Left lung (tissue), 14 donors: ENCODE measurements at places on chromosomes 3 and 15. TPM values are rescaled to one million over a fixed set of nuclear protein-coding genes. Genes with fewer than 3 reads are reported as not detected.

GRCh38 chr3:85584779-85585356, 626.1 kb downstream of the CADM2 start:
- no peaks in the 10 kb centered on the region for H3K4me1 ChIP-seq
- no peaks in the 10 kb centered on the region for H3K27me3 ChIP-seq
- no peaks in the 10 kb centered on the region for H3K36me3 ChIP-seq
- H3K27ac ChIP-seq = no peak overlapping the region
- H3K4me3 ChIP-seq = no peak overlapping the region
- DNase-seq = no peak

DNA sequence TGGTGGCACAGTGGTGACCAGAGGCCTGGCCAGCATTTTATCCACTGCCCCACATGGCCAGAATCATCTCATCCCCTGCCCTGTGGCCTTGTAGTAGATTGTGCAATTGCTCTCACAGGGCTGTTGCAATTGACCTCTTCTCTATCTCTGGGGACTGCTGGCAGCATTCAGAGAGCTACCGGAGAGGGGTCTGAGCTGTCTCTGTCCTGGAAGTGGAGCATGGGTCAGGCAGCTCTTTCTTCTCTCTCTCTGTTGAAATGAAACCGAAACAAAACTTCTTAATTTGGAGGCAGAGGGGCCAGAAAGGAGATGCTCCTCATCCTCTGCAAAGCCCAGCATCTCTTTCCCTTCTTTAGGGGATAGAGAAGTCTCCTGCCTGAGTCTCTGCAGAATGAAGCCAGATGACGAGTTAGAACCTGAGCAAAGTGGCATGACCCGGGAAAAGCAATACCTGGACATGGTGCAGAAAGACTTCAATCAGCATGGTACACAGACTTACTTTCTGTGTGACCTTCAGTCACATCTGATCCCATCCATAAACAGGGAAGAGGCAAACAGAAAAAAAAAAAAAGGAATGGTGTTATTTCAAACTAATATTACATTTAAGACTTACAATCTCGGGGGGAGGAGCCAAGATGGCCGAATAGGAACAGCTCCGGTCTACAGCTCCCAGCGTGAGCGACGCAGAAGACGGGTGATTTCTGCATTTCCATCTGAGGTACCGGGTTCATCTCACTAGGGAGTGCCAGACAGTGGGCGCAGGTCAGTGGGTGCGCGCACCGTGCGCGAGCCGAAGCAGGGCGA, 144.5 kb upstream of the BCL6 start:
- no peaks in the 10 kb centered on the region for H3K36me3 ChIP-seq
- peak overlapping the region; percentile 45 for H3K27ac ChIP-seq
- H3K4me3 ChIP-seq = no peak overlapping the region
- H3K4me1 ChIP-seq = no peaks in the 10 kb centered on the region

DNA sequence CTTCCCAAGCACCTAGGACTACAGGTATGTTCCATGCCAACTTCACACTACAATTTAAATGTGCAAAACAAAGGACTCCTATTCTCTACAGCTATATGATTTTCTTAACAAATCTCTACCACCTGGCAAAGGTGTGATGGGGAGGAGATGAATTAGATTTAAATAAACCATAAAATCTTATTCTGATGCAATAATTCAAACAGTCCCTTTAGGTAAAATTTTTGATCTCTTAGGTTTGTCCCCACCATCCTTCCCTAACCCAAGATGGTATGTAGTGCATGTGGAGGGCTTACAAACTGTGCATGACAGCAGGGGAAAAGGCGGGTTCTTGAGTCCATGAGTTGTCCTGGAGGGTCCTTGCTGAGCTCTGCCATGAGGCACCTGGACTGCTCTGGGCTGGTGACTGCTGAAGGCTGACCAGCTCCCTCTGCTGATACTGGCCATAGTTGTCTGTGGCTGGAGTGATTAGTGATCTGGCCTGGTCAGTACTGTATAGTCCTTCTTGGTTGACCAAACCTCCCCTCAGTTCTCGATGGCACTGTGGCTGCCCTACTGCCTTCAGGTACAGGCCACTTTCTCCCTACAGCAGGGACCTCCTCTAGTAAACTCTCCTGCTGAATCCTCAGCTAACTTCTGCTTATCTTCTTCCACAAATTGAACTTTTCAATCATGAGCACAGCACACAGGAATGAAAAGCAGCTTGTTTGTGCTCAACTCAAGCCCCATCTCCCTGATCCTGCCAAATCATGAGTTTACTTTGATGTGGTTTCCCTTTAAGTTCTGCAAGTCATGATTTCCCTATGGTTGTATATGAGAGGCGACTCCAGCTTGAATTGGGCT, 30.1 kb downstream of the CFAP161 start:
- H3K27me3 ChIP-seq = no peaks in the 10 kb centered on the region
- H3K36me3 ChIP-seq = no peaks in the 10 kb centered on the region
- no peak overlapping the region for H3K27ac ChIP-seq
- peaks cover 18% of the 10 kb centered on the region for H3K4me1 ChIP-seq
- no peak overlapping the region for H3K4me3 ChIP-seq
- DNase-seq = no peak

DNA sequence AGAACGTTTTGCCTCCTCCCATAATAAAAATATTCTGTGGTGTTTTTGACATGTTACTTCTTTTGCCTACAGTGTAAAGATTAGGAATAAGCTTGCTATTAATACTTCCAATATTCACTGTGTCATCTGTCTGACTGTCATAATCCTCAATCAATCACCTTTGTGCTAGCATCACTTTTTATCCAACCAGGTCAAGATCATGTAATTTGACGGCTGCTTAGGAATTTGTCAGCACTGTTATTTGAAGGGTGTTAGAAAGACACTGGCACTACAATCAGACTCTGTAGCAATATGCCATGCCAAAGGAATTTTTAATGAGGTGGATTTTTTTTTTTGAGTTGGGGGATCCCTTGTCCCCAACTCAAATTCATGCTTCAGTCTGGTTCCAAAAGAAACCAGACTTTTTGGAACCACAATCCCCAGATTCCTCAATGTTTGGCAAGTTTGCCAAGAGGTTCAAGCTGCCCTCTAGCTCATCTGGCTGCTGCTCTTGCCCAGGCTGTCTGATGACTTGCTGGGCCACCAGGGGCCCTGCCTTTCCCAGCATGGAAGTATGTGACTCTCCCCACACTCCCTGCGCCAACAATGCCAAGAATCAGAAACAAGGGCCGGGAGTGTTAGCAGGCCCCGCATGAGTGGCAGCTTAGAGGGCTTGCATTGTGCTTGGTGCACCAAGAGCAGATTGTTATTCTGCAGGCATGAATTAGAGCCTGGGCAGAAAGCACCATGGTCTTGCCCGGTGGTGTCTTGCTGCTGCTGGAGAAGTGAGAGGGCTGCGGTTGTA, 58.6 kb upstream of the TSC22D2 start:
- no peak overlapping the region for H3K4me3 ChIP-seq
- no peak overlapping the region for H3K27ac ChIP-seq
- no peaks in the 10 kb centered on the region for H3K27me3 ChIP-seq
- no peaks in the 10 kb centered on the region for H3K36me3 ChIP-seq
- peak; percentile 51 for DNase-seq
- H3K4me1 ChIP-seq = no peaks in the 10 kb centered on the region

- H3K4me3 ChIP-seq = no peak overlapping the region
- H3K36me3 ChIP-seq = no peaks in the 10 kb centered on the region
- peaks cover 18% of the 10 kb centered on the region for H3K27me3 ChIP-seq
- DNase-seq = no peak
These were observed 91.0 kb downstream of the BDH1 start for GRCh38 chr3:197464794-197465193.

DNA sequence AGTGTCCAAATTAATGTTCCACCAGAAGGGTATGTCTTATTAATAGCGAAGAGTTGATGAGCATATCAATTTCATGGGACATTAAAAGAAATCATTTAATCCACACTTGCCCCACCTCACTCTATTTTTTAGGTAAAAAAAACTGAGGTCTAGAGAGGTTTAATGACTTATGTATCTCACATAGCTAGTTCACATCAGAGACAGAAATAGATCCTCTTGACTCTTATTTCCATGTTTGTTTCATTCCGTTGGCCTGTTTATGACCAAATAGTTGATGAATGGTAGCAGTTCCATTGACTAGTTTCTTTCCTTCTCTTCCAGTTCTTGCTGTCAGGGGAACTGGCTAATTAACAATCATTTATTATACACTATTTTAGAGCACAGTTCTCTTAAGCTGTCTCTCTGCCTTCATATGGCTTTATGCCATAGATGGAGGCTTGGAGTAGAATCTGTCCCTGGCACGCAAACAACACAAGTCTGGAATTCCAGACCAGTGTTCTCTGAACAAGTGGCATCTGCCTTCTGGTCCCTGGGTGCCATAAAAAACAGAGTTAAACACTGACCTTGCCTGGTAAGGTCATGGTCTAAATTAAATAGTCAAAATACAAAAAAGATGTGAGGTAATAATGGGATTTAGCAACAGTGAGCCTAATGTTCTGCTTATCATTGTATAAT, 220.0 kb upstream of the CGNL1 start:
- no peak overlapping the region for H3K27ac ChIP-seq
- H3K4me1 ChIP-seq = peaks cover 7% of the 10 kb centered on the region
- DNase-seq = no peak
- H3K36me3 ChIP-seq = no peaks in the 10 kb centered on the region
- no peak overlapping the region for H3K4me3 ChIP-seq

DNA sequence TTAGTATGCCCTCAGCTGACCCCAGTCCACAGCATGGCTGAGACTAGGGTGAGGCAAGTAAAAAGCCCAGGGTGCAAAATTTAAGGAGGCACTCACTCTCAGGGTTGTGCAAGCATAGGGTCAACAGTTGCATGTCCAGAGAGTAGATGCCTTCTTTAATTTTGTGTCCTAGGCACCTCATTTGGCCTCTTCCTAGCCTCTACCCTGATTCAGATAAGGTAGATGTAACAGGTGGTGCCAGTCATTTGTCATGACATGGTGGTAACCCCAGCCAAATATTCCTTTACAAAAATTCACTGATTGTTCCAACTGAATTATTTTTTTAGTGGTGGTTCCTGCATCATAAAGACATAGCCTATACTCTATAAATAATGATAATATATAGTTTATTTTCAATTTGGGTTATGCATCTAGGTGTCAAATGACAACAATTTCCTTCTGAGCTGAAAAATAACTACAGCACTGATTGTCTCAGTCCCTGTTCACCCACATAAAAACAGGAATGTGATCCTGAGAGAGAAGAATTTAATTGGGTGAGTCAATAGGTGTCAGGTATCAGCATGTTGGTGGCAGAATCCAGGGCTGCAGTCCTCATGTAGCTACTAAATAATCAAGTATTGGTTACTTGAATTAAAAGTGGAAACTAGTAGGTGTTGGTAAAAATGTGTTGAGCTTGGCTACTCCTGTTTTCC, 44.2 kb upstream of the TIPARP start:
- H3K4me3 ChIP-seq = no peak overlapping the region
- H3K27ac ChIP-seq = peak overlapping the region; percentile 54
- H3K4me1 ChIP-seq = peaks cover 5% of the 10 kb centered on the region
- H3K27me3 ChIP-seq = no peaks in the 10 kb centered on the region
- DNase-seq = no peak

- no peak for DNase-seq
- H3K4me1 ChIP-seq = peaks cover 43% of the 10 kb centered on the region
- H3K27me3 ChIP-seq = peaks cover 35% of the 10 kb centered on the region
These were observed 60.6 kb upstream of the RYK start for GRCh38 chr3:134311265-134311664.

GRCh38 chr15:39016706-39017105, 452.1 kb upstream of the RASGRP1 start:
- H3K27ac ChIP-seq = no peak overlapping the region
- DNase-seq = no peak
- no peaks in the 10 kb centered on the region for H3K27me3 ChIP-seq
- H3K36me3 ChIP-seq = no peaks in the 10 kb centered on the region

- H3K4me1 ChIP-seq = no peaks in the 10 kb centered on the region
- no peak overlapping the region for H3K27ac ChIP-seq
- H3K27me3 ChIP-seq = no peaks in the 10 kb centered on the region
- no peak for DNase-seq
- no peaks in the 10 kb centered on the region for H3K36me3 ChIP-seq
These were observed 63.6 kb downstream of the PCSK6 start for GRCh38 chr15:101425787-101426365.

Gene ABHD17C
- total RNA-seq = 33.4 TPM

Gene SYNPR
- total RNA-seq = not detected

Gene CATSPER2
- 2.8 TPM for total RNA-seq

Gene PDE12
- total RNA-seq = 24.3 TPM
